ENCODE measurements at places on chromosomes 6 and 20.

DNA sequence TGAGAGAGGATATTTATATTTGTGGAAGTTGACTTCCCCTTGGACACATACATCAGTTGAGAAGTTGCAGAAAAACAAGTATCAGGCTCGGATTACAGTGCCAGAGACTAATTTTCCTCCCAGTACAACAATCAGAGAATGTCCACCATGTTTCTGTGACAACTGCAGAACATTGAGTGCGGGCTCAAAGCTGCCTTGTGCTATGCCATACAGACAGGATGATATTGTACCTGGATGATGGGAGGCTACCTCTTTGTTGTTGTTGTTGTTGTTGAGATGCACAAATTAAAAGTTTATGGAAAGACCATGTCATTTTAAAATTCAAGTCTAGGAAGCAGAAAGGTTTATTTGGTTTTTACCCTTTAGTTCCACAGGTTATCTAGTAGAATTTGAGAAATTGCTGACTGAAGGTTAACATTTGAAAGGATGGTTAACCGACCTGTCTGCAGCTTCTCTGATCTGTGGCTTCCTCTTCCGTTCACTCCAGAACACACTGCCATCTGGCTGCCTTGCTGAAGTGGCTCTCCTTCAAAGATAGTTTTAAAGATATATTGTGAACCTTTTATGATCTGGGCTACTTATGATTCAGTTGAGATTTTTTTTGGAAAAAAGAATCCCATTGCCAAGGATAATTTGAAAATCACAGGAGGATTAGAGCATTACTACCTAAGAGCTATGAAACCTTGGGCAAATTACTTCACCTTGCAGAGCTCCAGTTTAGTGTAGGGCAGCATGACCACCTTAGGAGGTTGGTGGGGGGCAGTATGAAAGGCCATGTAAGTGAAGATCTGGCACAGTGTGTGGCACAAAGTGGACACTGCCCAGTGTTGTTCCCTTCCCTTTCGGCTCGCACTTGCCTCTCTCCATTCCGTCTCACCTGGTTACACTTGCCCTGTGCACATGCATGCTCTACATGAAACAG is 15.9 kb downstream of the TMEM200A start:
- no peak for DNase-seq

DNA sequence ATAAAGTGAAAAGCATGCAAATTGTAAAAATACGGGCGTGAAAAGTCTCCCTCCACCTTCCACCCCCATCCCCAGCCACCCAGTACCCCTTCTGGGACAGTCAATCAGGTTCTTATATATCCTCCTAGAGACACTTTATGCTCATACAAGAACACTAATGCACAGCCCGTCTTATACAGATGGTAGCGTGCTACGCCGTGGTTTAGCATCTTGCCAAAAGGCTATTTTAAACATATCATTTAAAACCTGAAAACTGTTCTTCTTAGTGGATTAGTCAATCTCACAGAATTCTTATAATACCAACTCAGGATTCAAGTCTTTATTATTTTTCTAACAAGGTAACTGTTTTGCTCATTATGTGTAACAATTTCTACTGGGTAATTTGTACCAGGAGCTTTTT is 57.2 kb upstream of the MRPS10 start:
- no peak for DNase-seq

- no peak for DNase-seq
Observed at GRCh38 chr6:76615395-76615794, 542.9 kb upstream of the IMPG1 start.

GRCh38 chr20:21714297-21715192 is 9.1 kb downstream of the PAX1 start:
- no peak for DNase-seq

DNA sequence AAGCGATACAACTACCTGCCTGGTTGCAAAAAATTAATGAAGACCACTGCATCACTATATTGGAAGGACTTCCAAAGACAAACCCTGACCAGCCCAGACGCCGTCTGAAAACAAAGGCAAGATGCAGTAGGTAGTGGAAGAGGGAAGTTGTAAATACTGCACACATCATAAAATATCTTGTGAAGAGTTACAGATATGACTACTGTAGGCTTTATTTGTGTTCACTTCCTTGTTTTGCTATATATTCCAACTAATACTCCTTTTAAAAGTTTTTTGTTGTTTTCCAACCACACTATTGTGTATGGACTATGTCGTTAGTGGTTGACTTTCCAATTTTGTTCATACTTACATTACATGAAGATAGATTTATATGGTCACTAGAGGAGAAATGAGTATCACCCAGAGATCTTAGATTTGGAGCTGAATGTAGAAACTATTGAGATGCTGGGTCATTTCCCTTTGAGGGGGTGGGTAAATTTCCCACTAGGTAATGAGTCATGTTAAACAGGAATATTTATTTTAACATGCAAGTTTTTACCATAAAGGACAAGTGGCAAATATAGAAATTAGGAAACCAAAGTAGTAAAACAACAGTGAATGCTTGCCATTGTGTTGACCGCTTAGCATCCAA is 16.6 kb upstream of the TXLNB start:
- no peak for DNase-seq

GRCh38 chr6:166952121-166952520 is 4.2 kb downstream of the RNASET2 start:
- DNase-seq, result no peak

DNA sequence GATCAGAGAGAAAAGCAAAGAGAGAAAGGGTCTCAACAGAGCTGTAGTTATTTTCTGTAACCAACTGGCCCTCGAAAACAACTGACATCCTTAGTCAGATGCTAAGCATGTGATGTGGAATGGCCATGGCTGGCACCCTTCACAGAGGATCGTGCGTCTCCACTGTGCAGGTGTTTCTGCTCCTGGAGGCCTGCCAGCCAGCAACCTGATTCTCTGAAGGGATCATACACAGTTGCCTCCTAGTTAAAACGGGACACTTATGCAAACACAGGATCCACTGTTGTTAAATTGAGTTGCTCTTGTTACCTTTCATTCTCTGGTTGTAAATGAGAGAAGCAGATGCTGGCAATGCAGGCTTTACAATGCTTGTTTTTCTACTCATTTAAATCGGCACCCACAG is 148.5 kb downstream of the HDGFL1 start:
- DNase-seq, result no peak

GRCh38 chr6:98823428-98824161 is 10.8 kb upstream of the POU3F2 start:
- DNase-seq, result no peak

DNA sequence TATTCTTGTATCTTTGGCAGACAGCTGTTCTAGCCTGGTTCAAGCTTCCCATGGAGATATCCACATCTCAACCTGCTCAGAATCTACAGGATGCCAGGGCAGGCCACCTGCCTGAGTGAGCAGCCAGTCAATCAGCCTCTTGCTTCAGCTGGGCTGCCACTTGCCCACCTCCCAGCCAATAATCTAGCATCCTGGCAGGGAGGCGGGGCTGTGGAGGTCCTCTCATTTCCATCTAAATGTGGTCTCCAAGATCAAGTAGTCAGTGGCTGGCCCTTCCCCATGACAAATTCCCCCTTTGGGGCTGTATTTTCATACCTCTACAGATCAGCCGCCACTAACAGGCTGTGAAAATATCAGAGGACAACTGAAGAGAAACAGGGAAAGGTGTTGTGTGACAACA is 33.0 kb upstream of the SPDEF start:
- no peak for DNase-seq

DNA sequence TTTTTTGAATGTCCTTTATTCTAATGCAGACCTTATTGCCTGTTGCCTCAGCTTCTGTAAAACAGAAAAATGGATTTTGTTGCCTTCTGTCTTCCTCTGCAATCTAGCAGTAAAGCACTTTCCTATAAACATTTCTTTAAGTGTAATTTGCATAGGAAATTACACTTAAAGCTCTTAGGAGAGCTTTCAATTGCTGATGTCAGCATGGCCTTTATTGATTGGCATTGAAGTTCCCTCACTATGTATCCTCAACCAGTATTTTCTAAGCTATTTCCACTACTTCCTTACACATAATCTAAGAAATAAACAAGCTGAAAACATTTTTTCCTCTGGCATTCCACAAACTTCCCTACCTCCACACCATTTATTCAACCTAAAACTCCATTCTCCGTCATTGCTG is 22.3 kb downstream of the ADGRG6 start:
- DNase-seq, result no peak

DNA sequence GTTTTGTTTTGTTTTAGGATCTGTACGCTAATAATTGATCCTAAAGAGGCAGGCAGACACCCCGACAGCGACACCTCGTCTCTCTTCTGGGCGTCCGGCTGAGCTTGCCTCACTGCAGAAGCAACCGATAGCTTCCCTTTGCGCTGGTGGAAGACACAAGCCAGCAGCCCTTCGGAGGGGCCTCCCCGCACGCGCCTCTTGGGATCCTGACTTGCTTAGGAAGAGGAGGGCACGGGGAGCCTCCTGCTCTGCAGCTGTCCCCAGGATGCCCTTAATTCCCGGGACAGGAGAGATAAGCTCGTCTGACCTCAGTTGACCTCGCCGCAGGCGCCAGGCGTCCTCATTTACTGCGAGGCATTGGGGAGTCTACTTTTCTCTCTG is 94.0 kb downstream of the CD83 start:
- no peak for DNase-seq

DNA sequence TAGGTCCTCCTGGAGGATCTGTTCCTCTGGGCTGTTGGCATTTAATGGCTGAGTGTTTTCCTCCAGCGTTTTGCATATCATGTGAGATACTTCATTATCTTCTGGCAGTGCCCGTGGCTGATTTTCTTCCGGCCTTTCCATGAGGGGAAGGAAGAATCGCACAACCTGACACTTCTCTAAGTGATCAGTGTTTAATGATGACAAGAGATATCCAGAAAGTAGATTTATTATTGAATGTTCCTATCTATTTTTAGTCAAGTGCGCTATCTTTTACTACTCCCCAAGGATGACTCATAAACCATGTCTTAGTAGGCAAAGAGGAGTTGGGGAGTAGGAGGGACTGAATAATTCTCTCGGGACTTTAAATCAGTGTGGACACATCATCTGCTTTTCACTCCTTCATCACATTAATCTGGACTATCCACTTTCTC is 149.7 kb downstream of the PLCB4 start:
- no peak for DNase-seq

DNA sequence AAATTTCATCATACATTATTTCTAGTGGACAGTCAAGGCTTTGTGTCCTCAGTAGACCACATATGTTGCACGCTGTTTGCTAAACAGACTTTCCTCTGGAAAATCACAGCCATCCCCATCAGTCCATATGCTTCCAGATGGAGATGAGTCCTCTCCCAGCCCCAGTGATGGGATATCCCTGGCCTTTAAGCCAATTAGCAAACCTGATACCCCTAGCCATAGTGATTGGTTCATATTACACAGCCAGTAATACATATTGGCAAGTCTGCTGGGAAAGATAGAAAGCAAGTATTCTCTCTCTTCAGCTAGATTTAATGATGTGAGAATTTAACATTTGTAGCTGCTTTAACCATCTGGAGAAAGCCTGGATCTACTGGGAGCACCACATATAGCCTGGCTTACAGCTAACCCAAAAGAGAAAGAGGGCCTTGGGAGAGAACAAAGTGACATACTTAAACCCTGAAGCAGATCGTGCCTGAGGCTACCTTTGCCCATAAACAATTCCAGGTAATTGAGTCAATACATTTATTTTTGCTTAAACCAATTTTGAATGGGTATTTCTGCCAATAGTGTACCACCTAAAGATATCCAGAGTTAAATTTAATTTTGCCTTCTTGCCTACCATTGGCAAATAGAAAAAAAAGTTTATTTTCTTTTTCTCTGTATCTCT is 103.5 kb upstream of the HIVEP1 start:
- no peak for DNase-seq

- DNase-seq, result no peak
Observed at GRCh38 chr6:142262231-142262630, 39.6 kb upstream of the ADGRG6 start.

GRCh38 chr6:75752365-75752764 is 3.3 kb downstream of the MYO6 start:
- DNase-seq, result no peak

DNA sequence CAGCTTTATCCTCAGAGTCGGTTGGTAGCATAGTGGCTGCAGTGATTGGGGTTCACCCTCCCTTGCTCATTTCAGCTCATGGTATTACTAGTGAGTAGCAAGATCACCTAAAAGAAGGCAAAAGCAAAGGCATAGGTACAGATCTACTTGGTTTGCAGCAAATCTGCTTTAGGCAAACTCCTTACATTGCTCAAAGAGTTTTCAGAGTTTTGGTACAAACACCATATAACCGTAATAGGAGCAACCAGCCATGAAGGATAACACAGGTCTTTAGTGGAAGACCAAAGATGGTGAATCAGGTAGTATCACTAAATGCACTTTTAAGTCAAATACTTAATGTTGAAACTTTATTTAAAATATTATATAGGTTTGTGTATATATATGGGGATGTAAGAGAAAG is 172.9 kb downstream of the ARID1B start:
- DNase-seq, result no peak

GRCh38 chr6:144140867-144141266 is 9.4 kb upstream of the STX11 start:
- no peak for DNase-seq

DNA sequence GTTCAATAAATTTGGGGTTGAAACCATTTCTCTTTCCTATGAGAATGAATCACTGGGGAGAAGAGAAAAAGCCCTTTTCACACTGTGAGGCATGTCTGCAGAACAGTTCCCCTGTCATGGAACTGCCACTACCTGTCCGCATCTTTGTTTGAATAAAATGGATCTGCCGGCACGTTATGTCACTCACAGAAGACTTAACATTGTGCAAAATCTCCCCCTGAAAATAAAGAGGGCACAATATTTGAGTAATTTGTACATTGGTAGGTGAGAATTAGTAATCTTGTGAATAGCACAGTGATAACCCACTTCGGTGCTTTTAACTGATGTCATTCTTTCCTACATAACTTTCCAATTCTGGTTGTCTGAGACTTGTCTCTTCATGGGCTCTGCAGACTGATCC is 804.0 kb downstream of the C6orf118 start:
- no peak for DNase-seq

GRCh38 chr6:40280231-40280630 is 306.9 kb downstream of the LRFN2 start:
- DNase-seq, result no peak

DNA sequence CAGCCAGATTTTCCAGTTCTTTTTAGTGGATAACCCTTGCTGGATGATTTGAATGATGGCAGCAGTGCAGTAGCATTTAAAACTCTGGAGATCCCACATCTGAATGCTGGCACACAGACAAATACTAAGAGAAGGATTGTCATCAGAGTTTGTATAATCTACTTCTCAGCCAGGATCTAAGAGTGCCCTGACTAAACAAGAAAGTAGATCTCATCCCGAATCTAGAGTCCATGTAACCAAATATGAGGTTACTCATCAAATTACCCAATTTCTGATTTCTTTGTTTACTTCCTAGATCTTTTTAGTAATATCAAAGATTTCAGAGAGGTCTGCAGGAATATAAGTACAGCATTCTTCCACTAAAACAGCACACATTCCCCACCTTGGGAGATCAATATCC is 7.8 kb downstream of the TMC2 start:
- no peak for DNase-seq

- DNase-seq, result no peak
Observed at GRCh38 chr6:42281570-42281969, 63.9 kb upstream of the MRPS10 start.
